ENCODE measurements at places on chromosomes 16 and 17.

- DNase-seq, result no peak
Observed at GRCh38 chr17:14827396-14827919, 437.7 kb downstream of the PMP22 start.

DNA sequence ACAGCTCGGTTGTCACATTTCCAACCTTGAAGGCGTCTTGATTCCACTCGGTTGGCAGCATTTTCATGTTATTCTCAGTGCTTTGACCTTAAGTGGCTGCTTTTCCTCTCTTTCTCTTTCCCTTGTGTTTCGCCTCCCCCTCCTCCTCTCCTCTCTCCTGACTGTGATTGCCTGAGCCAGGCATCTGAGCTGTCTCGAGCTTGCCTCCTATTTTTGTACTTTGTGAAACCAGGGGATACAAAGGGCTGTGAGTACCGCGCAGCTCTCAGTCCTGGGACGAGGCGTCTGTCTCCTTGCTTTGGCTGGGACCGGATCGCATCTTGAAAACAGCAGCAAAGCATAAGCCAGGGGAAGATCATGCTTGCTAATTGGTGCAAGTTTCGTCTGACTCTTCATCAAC, 48.8 kb upstream of the SDK2 start:
- no peak for DNase-seq

- no peak for DNase-seq
Observed at GRCh38 chr17:43126911-43127290, 1.7 kb upstream of the BRCA1 start.

DNA sequence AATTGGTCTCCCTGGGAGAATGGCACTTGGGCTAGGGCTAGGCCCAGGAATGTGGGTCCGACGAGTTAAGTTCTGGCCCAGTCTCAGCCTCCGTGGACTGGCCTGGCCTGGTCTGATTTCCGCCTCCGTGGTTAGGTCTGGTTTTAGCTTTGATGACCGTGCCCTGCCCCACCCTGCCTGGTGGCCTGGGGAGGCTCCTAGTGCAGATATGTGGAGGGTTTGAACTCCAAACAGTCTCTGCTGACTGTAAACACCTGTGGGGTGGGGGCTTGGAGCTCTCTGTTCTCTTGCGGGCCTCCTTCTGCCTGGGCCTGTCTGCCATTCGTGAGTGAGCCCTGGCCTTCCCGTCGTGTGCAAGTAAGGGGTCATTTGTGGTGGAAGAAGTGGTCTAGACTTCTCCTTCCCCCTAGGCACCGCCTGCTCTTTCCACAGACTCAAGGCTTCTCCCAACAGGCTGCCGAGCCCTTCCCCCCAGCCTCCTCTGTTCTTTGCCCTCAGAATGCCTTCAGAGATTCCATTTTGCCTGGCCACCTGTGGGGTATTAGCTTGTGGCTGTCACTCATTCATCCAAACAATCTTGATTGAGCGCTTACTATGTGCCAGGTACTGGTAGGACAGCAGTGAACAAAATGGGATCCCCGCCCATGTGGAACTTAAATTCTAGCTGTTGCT, 1.6 kb downstream of the ATP6V0C start:
- DNase-seq, result no peak

GRCh38 chr16:62021161-62021581, 15.1 kb downstream of the CDH8 start:
- no peak for DNase-seq

GRCh38 chr16:68387301-68387700, 61.0 kb downstream of the SMPD3 start:
- DNase-seq, result no peak

DNA sequence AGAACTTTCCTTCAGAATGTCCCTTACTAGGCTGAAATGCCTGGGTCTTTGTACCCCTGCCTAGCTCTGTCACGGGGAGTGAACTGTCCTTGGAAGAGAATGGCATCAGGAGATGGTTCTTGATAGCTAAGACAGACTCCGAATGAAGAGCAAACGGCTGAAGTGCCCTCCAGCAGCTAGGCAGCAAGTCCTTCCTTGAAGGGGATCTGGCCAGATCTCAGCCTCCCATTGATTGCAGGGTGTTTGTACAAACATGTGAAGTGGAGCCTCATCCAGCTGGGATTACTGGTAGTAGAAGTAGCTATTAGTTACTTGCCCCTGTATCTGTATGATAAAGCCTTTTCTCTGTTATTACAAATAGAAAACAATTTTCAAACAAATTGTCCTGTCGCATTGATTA, 30.9 kb downstream of the LRRC36 start:
- DNase-seq, result no peak

DNA sequence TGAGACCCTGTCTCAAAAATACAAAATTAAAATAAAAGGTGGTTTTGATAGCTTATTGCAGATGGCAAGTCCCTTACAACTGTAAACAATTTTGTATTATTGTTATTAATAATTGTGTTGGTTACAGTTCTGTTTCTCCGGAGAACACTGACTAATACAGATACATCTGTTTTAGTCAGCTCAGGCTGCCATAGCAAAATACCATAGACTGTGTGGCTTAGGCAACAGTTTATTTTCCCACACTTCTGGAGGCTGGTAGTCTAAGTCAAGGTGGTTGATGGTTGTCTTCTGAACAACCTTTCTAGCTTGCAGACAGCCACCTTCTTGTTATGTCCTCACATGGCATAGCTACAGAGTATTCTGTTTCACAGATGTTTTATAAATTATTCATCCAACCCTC, 14.2 kb upstream of the IL21R start:
- DNase-seq, result no peak

DNA sequence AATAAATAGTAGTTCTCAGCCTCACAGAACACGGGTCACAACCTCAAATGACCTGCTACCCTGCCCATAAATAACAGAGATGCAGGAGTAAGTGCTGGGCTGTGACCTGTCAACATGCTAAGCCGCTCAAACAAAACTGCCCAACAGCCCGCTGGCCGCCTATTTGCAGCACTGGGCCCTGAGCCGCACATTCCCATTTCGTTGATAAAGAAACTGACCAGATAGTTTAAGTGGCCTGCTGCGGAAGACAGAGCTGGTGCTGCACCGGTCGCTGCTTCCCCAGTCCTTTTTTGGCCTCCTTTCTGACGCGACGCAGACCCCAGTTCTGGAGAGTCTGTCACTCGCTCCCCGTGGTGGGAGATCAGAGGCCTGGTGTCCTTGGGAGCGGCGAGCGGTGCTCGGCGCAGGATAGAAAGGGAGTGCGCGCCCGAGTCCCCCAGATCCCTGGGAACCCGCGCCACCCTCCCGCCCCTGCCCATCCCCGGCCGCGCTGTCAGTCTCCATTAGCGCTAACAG, 349 bp upstream of the SLC6A2 start:
- no peak for DNase-seq

GRCh38 chr17:19644493-19645210, 3.9 kb upstream of the ALDH3A2 start:
- DNase-seq, result no peak

- no peak for DNase-seq
Observed at GRCh38 chr17:37446027-37446426, 39.3 kb downstream of the TADA2A start.

DNA sequence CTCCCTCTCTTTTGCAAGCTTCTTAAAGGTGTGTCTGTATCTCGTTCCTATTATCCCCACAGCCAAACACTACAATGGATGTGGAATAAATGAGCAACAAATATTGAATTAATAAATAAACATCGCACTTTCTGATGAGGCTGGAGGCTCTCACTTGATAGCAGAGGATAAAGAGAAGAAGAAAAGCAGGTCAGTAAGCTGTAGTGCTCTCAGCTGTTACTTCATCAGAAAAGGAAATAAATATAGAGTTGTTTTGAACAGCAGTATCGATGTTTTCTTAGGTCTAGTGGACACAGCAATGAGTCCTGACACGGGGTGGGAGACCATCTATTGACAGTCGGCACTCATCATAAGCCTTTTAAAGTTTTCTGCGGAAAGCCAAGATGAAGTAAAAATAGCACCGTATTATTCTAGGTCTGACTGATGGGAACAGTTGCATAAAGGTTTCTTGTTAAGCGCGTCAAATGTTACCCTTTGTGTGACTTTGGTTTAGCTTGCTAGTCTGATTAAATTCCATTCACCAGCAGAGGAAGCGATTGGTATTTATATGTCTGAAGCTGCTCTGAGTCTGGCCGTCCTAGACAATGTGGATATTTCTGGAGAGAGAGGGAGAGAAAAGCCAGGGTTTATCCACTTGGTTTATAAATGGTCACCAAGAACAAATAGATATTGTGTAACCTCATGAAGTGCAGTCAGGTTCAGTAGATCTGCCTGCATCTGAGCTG, 646.1 kb downstream of the CDH11 start:
- DNase-seq, result no peak

GRCh38 chr16:87250431-87250960, 66.7 kb downstream of the C16orf95 start:
- DNase-seq, result no peak

- DNase-seq, result no peak
Observed at GRCh38 chr17:8687737-8688466, 56.7 kb downstream of the CCDC42 start.

GRCh38 chr17:1773696-1774181, 11.9 kb downstream of the SERPINF1 start:
- no peak for DNase-seq

GRCh38 chr17:78390241-78391050, 12.0 kb downstream of the PGS1 start:
- DNase-seq, result peak; percentile 94
